NCI-H2227 treated with DMSO at 0.1 percent for 48 hours (cell line): ENCODE measurements at places on chromosomes 6 and 20.

GRCh38 chr6:118618676-118619377, 32.6 kb downstream of the CEP85L start:
- DNase-seq: peak; percentile 34

GRCh38 chr6:11143394-11144371, 32.2 kb upstream of the ERVFRD-1 start:
- DNase-seq: no peak

GRCh38 chr6:31357886-31358285, 907 bp upstream of the HLA-B start:
- DNase-seq: no peak

GRCh38 chr6:73983367-73983766, 287.4 kb downstream of the CD109 start:
- no peak for DNase-seq

- DNase-seq: no peak
Observed at GRCh38 chr6:3489961-3490624, 33.2 kb upstream of the SLC22A23 start.

DNA sequence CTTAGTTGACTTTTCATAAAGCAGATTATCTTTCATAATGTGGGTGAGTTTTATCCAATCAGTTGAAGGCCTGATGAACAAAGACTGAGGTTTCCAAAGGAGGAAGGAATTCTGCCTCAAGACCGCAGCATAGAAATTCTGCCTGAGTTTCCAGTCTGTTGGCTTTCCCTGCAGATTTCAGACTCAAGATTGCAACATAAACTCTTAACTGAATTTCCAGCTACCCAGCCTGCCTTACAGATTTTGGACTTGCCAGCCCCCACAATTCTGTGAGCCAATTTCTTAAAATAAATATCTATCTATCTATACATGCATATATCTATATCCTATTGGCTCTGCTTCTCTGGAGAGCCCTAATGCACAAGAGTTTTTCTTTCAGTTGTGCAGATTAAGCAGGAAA, 57.3 kb upstream of the SMLR1 start:
- no peak for DNase-seq
